Ureter (tissue), 1 donor: ENCODE measurements at places on chromosomes 5 and 9. TPM values are rescaled to one million over a fixed set of nuclear protein-coding genes. Genes with fewer than 3 reads are reported as not detected.

GRCh38 chr9:121210536-121210935 lies 8.9 kb upstream of the RAB14 start:
- DNase-seq = no peak

GRCh38 chr5:113142186-113142585 lies 165.6 kb downstream of the DCP2 start:
- no peak for DNase-seq

- no peak for DNase-seq
Observed at GRCh38 chr9:116149844-116150243, 3.7 kb upstream of the PAPPA start.

DNA sequence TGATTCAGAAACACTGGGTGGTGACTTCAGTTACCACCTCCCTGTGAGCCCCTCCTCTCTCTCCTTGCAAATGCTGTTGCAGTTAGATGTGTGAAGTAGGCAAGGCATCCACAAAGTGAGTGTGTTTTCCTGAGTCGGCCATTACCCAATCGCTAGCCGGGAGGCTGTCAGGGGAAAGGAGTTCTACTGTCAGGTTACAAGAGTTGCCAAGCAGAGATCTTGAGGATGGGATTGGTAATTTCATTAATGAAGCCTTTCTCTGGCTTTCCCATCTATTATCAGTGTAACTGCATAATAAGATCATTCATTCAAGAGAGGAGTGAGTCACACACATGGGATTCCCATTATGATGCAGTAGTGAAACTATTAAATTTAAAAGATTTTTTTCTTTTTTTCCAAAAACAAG lies 106.9 kb downstream of the GLDC start:
- DNase-seq = no peak

DNA sequence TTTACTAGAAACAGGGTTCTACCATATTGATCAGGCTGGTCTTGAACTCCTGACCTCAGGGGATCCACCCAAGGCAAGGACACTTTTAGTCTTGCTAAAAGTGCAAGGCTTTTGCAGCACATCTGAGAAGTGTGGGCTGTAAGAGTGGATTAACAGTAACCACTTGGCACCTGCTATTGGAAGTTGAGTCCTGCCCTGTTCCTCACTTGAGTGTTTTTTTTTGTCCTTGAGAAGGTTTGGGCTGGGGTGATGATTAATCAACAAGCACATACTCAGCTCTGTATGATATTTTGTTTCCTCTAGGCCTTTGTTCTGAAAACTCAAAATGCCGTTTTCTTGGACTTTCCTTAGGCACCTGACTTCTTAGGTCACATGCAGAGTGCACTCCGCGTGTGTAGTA lies 37.4 kb downstream of the SNX30 start:
- no peak for DNase-seq

GRCh38 chr9:118829334-118829733 lies 539.9 kb downstream of the BRINP1 start:
- no peak for DNase-seq

- peak; percentile 59 for DNase-seq
Observed at GRCh38 chr5:151924564-151925301, at the start of gene GLRA1. TSS of gene GLRA1 (minus strand) at chr5:151924851. CDS start at chr5:151924549, 302 bp downstream.

GRCh38 chr9:136017289-136018190 lies 56.4 kb upstream of the UBAC1 start:
- DNase-seq = no peak

The DIPK1B gene
- 6.6 TPM for total RNA-seq

- DNase-seq = no peak
Observed at GRCh38 chr9:37994639-37995347, 74.2 kb downstream of the SHB start.

DNA sequence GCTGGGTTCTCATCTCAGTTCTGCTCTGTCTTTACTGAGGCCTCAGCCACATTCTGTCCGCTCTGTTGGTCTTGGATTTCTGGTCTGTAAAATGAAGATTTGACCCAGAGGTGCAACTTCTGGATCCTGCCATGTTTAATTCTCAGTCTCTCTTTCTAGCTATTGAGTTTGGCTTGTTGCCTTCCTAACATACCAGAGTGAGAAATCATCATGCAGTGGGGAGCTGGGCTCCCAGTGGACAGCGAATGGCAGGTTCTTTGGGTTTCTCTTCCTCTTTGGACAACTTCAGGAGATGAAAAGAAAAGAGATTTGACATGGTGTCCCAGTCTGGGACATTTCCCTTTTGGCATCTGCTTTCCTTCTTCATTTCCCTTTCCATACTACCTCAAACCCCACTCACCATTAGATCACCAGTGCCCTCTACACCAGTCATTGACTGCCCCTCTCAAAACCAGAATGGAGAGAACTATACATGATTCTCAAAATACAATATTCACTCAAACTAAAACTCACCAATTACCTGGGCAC lies 334.7 kb downstream of the ACTL7B start:
- DNase-seq = no peak

The NXNL2 gene
- total RNA-seq = 0.70 TPM

- no peak for DNase-seq
Observed at GRCh38 chr5:32462618-32463017, 18.1 kb upstream of the ZFR start.
